ENCODE measurements at places on chromosomes 3 and 15.

DNA sequence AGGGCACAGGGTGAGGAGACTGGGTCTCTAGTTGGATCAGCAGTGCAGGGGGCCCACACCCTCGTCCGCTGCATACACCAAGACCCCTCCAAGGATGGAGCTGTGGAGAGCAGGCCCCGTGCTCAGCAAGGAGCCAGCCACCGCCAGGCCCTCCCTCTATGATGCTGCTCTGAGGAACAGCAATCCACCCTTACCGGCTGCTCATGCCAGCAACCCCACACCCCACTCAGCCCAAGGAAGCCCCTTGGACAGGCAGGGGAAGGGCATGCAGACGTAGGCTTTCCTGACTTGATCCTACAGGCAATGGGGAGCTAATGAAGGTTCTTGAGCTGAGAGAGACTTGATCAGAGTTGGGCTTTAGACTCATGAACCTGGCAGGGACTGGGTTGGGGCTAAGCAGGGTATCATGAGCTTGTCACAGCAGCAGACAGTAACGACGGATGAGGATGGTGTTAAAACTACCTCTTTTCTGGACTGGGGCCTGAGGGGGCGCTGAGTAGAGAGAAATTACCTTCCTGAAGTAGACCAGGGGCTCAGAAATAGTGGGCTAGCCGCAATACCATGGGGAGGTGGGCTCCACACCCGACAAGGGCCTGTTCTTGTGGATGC, 50.5 kb upstream of the FGD5 start:
- no peak for DNase-seq

- DNase-seq, result no peak
Measured at GRCh38 chr3:119559441-119559963, at the start of gene CD80. TSS of gene CD80 (minus strand) at chr3:119559614. CDS start at chr3:119557728, 1,886 bp downstream.

DNA sequence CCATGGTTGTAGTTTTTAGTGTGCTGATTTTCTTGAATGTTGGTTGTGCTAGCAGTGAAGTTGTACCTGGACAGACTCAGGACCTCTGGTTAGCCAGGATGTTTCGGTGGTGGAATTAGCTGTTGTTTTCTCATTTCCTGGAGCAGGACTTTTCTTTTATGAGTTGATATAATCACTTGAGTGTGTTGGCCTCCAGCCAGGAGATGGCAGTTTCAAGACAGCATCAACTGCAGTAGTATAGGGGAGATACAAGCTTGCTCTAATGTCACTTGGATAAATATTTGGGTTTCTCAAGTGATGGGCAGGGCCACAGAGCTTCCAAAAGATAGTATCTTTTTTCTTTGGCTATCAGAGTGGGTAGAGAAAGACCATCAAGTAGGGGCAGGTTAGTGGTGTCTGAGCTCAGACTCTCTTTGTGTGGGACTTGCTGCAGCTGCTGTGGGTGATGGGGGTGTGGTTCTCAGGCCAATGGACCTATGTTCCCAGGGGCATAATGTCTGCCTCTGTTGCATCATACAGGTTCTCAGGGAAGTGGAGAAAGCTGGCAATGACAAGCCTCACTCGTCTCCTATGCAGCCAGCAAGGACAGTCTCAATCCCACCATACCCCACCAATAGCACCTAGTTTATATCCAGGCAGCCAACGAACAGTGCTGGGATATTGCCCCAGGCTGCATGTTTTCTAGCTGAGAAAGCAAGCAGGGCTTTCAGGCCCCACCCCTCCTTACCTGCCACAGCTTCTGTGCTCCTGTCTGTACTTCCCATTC, 14.6 kb upstream of the OR5K2 start:
- no peak for DNase-seq

GRCh38 chr3:133888726-133889340, 6.8 kb downstream of the RAB6B start:
- no peak for DNase-seq

DNA sequence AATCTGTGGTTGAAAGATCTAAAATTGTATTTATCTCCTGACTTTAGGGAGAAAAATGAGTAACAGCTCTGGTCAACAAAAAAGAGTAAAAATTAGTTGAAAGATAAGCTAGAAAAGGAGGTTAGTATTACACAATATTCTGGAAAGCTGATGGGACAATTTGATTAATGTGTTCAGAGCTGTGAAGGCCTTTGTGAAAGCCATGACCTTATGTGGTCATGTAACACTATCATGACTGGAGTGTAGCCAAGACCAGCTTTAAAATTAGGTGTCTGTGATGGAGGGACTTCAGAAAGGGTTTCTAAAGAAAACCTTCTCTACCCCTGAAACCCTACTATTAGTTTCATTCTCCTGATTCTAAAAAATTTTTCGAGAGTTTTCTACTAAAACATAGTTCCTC, 127.2 kb downstream of the NFKBIZ start:
- no peak for DNase-seq

DNA sequence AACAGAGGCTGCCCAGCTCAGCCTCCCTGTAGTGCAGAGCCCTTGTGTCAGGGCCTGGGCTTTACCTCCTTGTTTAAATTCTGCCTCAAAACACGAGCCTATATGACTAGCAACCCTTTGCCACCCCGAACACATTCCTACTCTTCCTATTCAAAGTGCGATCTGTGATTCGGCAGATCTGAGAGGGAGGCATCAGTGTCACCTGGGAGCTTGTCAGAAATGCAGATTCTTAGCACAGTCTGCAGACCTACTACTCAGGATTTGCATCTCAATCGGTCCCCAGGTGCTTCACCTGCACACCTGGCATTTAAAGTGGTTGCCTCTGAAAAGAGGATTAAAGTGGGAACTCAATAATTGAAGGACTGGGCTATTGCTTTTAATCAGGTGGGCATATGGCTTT, 273.2 kb upstream of the TOPAZ1 start:
- DNase-seq, result no peak

- no peak for DNase-seq
Measured at GRCh38 chr3:78569804-78570203, 1198.0 kb downstream of the ROBO1 start.

- DNase-seq, result no peak
Measured at GRCh38 chr15:31483986-31484951, 157.6 kb downstream of the KLF13 start.

DNA sequence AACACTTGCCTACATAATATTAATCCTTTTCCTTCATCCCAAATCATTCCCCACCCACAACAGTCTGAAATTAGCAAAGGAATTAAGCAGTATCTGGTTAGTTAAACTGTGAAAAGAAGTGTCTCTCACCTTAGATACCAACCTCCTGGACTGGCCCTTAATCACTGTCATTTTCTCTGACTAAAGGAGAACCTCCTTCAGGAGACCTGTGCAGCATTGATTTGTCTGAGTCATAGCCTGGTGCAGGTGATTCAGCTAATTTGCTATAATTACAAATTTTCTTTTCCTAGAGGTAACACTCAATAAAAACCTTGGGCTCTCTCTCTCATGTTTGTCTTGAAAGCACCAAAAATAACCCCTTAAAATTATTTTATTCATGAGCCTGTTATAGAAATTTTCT, 279.8 kb upstream of the SEMA6D start:
- DNase-seq, result no peak

- no peak for DNase-seq
Measured at GRCh38 chr15:99092554-99093172, 12.2 kb upstream of the SYNM start.

DNA sequence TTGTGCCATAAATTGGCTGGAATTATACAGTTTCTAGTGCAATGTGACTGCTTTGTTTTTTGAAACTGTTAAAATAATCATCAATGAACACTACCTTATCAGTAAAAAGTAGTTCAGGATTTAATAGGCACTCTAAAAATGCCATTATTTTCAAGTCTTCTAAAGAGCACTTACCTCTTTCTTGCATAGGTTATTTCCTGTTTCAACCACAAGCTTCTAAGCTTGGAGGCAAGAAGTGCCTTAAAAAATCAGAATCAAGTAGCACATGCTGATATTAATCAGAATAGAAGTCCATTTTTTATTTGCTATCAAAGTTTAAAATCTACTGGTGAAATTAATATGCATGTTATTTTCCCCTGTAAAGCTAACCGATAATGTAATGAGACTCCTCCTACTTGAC, 991.6 kb downstream of the CADM2 start:
- no peak for DNase-seq

DNA sequence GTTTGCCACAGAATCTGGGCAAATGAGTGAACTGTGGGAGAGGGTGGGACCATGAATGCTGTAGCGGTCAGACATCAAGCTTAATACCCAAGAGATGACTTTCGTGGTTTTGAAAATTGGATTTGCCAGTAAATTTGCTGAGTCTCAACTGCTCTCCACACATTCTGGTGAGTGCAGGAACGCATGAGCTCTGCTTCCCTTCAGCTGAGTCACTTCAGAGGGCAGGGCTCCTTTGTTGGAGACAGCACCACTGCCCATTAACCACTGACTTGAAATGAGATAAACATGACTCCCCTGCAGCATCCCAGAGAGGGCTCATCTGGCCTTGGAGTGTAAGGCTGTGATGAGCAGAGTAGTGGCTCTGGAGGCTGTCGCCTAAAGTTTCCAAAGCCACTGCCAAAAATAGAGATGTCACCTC, 22.6 kb downstream of the RARRES1 start:
- no peak for DNase-seq

DNA sequence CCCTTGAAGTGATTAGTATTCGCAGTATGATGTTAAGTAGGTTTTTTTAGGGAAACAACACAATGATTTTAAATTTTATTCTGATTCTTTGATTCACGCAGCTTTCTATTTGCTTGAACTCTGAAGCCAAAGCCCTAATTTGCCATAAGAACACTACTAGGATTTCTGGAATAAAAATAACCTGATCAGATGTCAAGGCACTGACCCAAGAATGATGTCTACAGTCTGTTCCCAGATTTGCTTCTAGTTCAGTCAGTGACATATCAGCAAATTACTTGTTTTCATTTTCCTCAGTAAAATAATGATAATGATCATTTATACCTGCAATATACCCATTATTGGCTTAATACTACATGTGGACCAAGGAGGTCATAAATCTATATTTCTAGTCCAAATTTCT, 179.5 kb upstream of the EIF1B start:
- no peak for DNase-seq

DNA sequence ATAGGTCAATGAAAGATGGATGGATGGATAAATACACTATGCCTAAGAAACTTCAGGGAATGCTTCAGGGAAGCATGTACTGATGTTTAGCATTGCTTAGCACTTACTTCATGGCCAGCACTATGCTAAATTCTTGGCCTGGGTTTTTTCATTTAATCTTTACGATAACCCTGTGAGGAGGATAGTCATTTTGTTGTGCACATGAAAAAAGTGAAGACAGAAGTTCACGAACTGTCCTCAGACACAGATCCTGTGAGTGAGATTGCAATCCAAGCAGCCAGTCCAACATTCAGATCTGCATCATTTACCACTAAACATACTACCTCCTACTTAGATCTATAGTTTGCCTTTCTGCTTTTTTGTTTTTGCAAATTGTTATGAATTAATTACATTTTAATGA, 510.8 kb upstream of the AGTR1 start:
- DNase-seq, result no peak

DNA sequence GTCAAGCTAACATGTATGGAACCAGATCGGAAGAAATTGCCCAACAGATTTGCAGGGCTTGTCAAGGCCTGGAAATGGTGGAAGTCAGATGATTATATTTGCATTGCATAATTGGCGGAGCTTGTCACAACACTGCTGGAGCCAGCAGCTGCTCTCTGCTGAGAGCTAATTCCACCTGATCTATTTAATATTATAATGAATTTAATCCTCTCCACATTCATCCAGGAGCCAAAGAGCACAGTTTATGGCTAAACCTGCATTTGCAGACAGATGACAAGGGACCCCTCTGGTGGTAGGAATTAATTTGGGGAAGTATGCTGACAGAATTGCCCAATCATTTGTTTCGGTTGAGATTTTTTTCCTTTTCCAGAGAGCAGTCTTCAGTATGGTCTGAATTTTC, 730.2 kb downstream of the TUSC7 start:
- DNase-seq, result no peak

GRCh38 chr3:29512641-29513040, 231.8 kb downstream of the RBMS3 start:
- DNase-seq, result no peak

GRCh38 chr3:13770170-13771169, 109.4 kb downstream of the WNT7A start:
- no peak for DNase-seq

GRCh38 chr3:40262331-40262730, 47.2 kb upstream of the EIF1B start:
- no peak for DNase-seq

- DNase-seq, result no peak
Measured at GRCh38 chr3:122760453-122761271, 33.0 kb downstream of the HSPBAP1 start.

DNA sequence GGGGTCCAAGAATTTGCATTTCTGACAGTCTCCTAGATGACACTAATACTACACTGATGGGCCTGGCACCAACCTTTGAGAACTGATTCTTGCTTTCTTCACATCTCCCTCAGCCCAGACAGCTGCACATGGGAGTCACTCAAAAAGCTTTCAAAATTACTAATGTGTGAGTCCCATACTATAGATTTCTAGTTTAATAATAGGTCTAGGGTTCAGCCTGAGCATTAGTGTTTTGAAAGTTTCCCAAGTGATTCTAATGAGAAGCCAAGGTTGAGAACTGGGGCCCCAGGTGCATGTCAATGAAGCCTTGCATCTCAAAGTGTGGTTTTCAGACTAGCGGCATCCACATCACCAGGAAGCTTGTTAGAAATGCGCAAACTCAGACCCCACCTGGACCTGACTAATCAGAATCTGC, 159.9 kb upstream of the CMC1 start:
- DNase-seq, result no peak

- no peak for DNase-seq
Measured at GRCh38 chr3:175655351-175655750, 796.2 kb downstream of the NAALADL2 start.

- no peak for DNase-seq
Measured at GRCh38 chr3:152113413-152113812, 155.3 kb upstream of the MBNL1 start.

DNA sequence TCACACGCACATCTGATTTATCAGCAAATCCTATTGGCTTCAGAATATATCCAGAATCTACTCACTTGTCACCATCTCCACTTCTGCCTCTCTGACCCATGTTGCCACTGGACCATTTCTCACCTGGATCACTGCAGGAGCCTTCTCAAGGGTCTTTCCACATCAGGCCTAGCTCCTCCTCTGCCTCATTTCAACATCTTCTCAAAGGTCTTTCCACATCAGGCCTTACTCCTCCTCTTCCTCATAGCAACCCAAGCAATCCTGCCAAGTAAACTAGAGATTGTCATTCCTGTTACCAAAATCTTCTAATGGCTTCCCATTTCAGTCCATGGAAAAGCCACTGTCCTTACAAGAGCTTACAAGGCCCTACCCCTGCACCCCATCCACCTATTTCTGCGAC, 18.0 kb upstream of the DUT start:
- no peak for DNase-seq

- DNase-seq, result no peak
Measured at GRCh38 chr3:66531256-66531655, 30.4 kb upstream of the LRIG1 start.
